ENCODE measurements at places on chromosomes 4 and X.

DNA sequence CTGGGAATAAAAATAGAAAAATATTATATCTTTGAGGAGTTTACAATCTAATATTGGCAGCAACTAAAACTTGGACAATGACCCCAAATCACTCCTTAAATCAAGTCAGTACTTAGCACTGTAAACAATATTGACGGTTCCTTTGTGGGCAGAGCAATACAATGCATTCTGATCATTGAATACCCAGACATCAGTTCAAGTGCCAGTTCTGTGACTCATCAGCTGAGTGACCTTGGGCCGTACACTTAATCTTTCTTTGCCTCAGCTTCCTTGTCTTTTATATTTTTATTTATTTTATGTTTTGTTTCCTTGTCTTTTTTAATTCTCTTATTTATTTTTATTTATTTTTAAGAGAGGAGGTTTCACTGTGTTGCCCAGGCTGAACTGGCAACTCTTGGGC lies 112.2 kb upstream of the ANXA3 start:
- DNase-seq, result no peak

- DNase-seq, result no peak
Observed at GRCh38 chr4:129532573-129532972, 436.6 kb downstream of the C4orf33 start.

DNA sequence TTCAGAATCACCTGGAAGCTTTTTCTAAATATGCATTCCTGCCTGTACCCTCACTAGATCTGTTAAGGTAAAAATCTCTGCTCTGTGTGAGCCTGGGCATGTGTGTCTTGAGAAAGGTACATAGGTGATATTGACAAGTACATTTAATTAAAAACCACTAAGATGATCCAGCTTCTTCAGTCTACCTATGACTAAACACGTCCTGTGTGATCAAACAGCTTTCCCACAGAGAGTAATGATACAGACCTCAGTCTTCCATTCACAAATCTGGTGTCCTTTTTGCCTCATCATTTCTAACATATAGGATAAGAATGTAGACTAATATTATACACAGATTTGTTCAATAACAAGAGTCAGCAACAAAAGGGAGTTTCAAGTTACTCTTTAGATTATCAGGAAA lies 42.6 kb downstream of the GALNT7 start:
- DNase-seq, result no peak

GRCh38 chr4:88613417-88613875 lies 21.2 kb downstream of the HERC3 start:
- no peak for DNase-seq

DNA sequence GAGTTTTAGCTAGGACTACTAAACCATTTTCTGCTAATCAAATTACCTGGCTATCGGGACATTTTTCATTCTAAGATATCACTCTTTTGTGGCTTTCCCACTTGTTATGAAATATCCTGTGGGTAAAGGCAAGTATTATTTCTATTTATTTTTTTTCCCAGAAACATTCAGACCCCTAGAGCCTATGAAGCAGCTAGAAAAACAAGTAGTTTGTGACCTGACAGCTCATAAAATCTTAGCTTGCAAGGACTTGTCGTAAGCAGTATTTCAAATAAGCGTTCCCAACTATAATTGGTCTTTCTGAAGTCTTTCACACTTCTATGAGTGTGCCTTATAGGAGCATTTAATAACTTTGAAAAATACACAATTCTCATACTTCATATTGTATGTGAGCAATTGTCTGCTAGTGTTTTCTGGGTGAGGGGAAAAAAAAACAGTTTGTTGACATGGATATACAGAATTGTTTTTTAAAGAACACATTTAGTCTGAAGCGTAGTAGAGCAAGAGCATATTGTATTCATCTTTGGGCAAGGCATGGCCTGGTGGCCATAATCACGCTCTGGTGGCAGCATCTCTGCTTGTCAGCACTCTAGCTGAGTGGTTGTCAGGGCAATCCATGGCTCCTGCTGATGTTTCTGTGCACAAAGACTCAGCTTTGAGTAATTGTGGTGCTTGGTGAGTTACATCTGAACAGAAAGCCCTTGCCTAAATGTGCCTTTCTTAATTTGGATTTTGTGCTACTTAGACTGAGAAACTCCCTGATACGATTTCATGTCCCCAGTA lies 2.6 kb downstream of the MCUB start:
- DNase-seq, result no peak

GRCh38 chrX:74162199-74162598 lies 141.8 kb upstream of the ZCCHC13 start:
- no peak for DNase-seq

- DNase-seq, result no peak
Observed at GRCh38 chr4:40122941-40123340, 66.3 kb downstream of the N4BP2 start.

GRCh38 chr4:98919996-98920395 lies 8.9 kb downstream of the EIF4E start:
- DNase-seq, result no peak

DNA sequence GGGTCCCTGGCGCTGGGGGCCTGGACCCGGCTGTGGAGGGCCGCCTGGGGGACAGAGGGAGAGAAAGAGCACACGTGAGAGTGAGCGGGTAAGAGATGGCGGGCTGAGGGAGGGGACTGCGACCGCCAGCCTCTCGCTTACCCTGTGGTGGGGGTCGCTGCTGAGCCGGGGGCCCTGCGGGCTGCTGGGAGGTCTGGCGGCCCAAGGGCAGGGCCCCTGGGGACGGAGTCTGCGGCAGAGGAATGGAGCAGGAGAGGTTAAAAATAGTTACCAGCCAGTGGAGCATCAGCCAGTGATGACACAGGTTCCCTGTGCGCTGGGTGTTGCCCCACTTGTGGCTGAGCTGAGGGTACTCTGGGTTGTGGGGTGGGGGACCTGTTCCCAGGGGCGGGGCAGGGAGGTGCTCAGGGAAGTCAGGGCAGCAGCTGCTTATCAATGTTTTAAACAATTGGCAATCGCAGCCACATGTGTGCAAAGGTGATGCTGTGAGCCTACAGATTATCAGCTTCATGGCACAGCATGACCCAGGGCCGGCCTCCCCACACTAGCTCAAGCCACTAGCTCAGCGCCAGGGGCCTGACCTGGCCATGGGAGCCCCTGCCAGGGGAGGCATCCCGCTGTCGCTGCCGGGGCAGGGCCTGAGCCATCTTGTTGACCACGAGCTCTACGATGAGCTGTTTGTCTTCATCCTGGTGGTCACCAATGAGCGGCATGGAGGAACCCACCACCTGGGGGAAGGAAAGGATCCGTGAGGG lies 7.5 kb upstream of the TIMP1 start:
- no peak for DNase-seq

GRCh38 chr4:70080205-70080604 lies 30.0 kb downstream of the HTN1 start:
- DNase-seq, result no peak

GRCh38 chrX:107440692-107441091 lies 8.8 kb upstream of the FRMPD3 start:
- no peak for DNase-seq

GRCh38 chrX:8520791-8521190 lies 56.2 kb downstream of the VCX3B start:
- no peak for DNase-seq

DNA sequence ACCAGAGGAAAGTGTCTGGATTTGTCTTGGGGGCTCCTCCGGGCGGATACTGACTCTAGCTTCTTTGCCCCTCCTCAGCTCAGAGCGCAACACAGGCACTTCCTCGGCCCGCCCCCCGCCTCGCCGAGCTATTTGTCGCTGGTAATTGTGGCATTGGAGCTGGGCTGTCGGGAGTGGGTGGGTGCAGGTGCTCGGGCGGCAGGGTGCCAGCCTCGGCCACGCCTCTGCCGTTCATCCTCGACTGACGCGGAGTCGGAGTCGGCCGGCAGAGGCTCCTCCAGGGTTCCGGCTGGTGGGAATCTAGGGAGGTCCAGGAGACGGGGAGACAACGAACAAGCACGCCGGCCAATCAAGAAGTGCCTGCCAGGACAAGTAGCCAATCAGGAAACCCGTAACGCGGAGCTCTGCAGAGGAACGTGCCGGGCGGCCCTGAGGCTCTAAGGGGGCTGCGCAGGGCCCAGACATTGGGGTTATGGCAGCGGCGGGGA lies 3.9 kb upstream of the SYN1 start:
- DNase-seq, result peak; percentile 89

DNA sequence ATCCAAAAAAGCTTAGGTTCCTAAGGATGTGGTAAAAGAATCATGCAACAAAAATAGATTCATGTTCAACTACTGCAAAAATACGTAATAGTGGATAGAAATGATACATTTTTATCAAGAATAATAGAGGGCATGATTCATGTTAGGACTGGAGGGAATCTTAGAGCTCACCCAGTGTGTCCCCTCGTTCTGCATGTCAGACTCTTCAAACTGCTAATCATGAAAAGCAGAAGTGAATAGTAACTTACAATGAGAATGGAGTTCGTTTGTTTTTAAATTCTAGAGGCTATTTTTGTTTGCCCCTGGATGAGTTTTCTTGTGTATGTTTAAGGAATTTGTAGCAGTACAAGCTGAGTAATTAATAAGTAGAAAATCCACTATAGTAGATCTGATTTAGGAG lies 79.4 kb downstream of the MSL3 start:
- DNase-seq, result no peak

GRCh38 chrX:39163581-39164126 lies 362.4 kb downstream of the MID1IP1 start:
- no peak for DNase-seq

- DNase-seq, result no peak
Observed at GRCh38 chr4:6364146-6364545, 94.5 kb downstream of the WFS1 start.

GRCh38 chr4:87543835-87544461 lies 14.8 kb upstream of the SPARCL1 start:
- DNase-seq, result peak; percentile 34

DNA sequence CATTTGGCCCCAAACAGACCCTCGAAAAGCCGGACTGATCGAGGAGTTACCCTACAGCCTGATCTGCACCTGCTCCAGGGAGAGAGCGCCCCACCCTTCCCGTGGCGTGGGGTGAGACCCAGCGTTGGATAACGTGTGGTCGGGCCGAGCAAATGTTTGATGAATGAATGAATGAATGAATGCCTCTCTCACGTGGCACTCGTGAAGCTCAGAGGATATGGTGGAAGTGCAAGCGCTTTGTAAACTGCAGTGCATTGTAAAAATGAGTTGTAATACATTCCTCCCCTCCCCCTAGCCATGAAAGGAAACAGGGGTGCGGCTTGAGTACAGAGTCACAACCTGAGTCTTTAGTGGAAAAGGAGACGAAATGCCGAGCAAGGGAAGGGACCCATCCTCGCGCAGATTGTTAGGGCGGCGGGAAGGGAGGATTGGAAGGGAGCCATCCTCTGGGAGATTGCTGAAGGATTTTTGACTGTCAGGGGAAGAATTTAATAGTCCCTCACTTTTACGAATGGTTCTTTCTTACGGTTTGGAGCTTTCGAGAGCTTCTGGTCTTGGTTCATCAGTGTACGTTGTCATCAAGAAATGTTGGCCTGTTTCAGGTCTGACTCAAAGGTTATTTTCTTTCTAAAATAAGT lies 772 bp upstream of the FBXW7 start:
- DNase-seq, result no peak

- DNase-seq, result no peak
Observed at GRCh38 chr4:138774940-138775339, 240.6 kb upstream of the NOCT start.

DNA sequence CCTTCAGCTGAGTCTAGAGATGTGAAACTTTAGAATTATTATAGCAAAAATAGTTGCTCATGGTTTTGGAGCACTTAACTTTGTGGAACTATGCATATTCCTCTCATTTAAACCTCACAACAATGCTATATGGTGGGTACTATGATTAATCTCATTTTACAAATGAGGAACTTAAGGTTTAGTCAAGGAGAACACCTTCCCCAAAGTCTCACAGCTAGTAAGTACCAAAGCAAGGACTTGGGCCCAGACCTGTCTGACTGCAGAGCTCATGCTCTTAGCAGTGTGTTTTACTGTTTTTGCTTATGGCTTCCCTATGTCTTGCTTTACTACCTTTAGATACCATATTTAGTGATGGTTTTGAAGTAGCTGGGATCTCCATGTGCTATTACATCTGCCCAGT lies 5.1 kb downstream of the UBE2A start:
- no peak for DNase-seq

DNA sequence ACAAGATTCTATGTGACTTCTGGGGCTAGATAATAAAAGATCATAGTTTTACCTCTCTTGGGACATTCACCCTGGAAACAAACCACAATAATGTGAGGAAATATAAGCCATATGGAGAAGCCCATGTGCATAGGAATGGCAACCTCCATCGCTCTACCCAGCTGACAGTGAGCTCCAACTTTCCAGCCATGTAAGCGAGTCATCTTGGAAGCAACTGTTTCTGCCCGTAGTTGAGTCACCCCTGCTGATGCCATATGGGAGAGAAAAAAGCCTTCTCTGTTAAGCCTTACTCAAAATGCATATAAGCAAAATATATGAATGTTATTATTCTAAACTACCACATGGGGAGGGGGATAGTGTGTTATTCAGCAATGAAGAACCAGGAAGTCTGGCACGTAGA lies 31.4 kb upstream of the RELL1 start:
- no peak for DNase-seq

- no peak for DNase-seq
Observed at GRCh38 chr4:75289914-75290582, 224.2 kb downstream of the RCHY1 start.

- no peak for DNase-seq
Observed at GRCh38 chr4:163694385-163694784, 199.9 kb downstream of the TMA16 start.

GRCh38 chrX:154436374-154436982 lies 476 bp upstream of the GDI1 start:
- peak; percentile 58 for DNase-seq
